Activated CD4-positive, alpha-beta memory T cell treated with anti-CD3 and anti-CD28 coated beads for 36 hours (primary cell): ENCODE measurements at places on chromosomes 13 and 19. TPM values are rescaled to one million over a fixed set of nuclear protein-coding genes. Genes with fewer than 3 reads are reported as not detected.

The OR10H1 gene
- total RNA-seq: not detected

DNA sequence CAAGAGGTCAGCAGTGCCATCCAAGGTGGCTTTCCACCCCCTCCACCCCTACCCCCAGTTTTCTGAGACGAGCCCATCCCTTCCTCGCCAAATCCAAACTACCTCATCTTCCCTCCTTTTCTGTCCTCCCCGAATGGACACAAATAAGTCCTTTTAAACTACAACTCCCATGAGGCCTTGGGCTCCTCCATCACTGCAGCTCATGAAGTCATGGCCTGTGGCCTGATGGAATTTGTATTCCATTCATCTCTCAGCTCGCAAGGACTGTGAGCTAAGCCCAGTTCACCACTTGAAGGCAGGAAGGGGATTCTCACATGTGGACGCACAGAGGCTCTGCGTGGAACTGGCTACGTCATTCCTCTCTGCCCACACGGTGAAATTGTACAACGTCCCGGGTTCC, 12.5 kb downstream of the PTPRH start:
- H3K36me3 ChIP-seq: no peaks in the 10 kb centered on the region
- DNase-seq: no peak
- no peak overlapping the region for H3K27ac ChIP-seq
- peaks cover 7% of the 10 kb centered on the region for H3K27me3 ChIP-seq
- H3K4me1 ChIP-seq: no peaks in the 10 kb centered on the region
- no peak overlapping the region for H3K4me3 ChIP-seq

GRCh38 chr19:58003174-58003828, 681 bp upstream of the ZNF606 start:
- peak overlapping the region; percentile 51 for H3K27ac ChIP-seq
- peak overlapping the region; percentile 78 for H3K4me3 ChIP-seq
- no peak for DNase-seq
- H3K27me3 ChIP-seq: no peaks in the 10 kb centered on the region

DNA sequence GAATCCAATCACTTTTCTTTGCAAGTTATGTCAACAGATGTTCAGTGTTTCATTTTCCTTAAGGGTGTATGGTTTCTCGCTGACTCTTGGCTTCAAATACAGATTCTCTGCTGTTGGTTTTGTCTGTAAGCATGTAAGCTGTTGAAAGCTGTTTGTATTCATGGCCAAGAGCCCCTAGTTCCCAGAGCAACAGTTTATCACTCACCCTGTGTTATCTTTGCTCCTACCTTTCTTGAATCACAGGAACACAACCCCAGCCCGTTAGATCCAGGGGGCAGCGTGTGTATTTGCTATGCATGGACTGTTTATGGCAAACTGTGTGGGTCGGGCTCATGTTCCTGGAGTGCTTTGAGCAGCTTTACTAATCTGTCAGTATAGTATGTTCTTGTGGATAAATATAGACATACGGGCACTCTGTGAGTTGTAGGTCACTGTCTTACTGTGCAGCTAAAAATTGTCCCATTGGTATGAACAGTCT, 28.9 kb downstream of the FRY start:
- no peak overlapping the region for H3K27ac ChIP-seq
- H3K4me3 ChIP-seq: no peak overlapping the region
- DNase-seq: no peak
- no peaks in the 10 kb centered on the region for H3K36me3 ChIP-seq
- H3K27me3 ChIP-seq: no peaks in the 10 kb centered on the region
- H3K4me1 ChIP-seq: peaks cover 3% of the 10 kb centered on the region

GRCh38 chr19:46635920-46636761, at the start of gene GNG8:
TSS of gene GNG8 (minus strand) at chr19:46636202. CDS start at chr19:46634682, 1,520 bp downstream.
- peak within 1 kb of the TSS; percentile 68 for H3K4me3 ChIP-seq
- peak; percentile 48 for DNase-seq
- H3K27me3 ChIP-seq: peaks cover 3% of the 10 kb centered on the region
- H3K4me1 ChIP-seq: peaks cover 20% of the 10 kb centered on the region

- H3K36me3 ChIP-seq: no peaks in the 10 kb centered on the region
- H3K27ac ChIP-seq: no peak overlapping the region
- H3K4me3 ChIP-seq: no peak overlapping the region
- no peaks in the 10 kb centered on the region for H3K27me3 ChIP-seq
- no peaks in the 10 kb centered on the region for H3K4me1 ChIP-seq
These were observed 521.0 kb downstream of the SUCLA2 start for GRCh38 chr13:47480121-47480520.

DNA sequence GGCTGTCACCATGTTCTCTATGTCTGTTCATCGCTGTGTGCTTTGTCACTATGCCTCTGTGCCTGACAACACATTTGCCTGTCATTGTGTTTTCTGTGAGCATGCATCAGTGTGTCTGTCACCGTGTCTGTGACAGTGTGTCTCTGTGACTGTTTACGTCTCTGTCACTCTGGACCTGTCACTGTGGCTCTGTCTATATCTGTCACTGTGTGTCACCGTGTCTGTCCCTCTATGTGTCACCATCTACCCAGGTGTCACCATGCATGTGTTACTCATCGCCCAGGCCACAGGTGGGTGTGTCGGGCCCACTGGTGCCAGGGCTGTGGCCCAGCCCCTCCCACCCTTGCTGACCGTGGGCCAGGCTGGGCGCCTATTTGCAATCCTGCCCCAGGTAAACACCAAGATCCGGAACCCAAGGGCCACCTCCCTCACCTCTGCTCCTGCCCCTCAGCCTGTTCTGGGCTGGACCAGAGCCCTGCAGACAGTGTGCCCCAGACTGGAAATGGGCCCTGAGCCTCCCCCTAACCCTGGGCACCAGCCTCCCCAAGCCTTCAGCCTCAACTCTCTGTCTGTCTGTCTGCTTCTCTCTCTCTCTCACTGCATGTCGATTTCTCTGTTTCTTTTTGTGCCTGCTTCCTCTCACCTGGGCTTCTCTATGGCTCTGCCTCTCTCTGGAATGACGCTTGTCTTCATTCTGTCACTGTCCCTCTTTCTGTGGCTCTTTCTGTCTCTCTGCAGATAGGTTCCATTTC, 7.7 kb downstream of the IRF2BP1 start:
- peaks cover 36% of the 10 kb centered on the region for H3K4me1 ChIP-seq
- peak; percentile 57 for DNase-seq
- H3K27ac ChIP-seq: no peak overlapping the region
- peaks cover 2% of the 10 kb centered on the region for H3K36me3 ChIP-seq

The ESD gene
- total RNA-seq: 146 TPM

DNA sequence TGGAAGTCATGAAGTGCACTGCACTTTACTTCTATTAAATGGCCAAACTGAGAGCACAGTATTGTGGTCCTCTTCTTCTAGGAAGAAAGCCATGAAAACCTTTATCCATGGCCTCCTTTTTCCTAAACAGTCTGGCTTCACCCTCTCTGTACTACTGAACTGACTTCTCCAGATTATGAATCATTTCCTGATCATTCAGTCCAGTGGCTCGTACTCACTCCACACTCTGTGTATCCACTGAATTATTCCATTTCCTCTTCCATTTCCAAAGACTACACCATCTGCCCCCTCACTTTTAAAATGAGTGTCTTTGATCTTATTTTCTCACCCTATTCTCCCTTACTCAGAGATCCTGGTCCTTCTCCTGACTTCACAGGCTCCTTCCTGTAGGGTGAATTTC, 29.7 kb upstream of the FREM2 start:
- DNase-seq: no peak
- H3K4me3 ChIP-seq: no peak overlapping the region
- no peaks in the 10 kb centered on the region for H3K36me3 ChIP-seq
- peaks cover 1% of the 10 kb centered on the region for H3K27me3 ChIP-seq
- H3K4me1 ChIP-seq: no peaks in the 10 kb centered on the region
- H3K27ac ChIP-seq: no peak overlapping the region
